Central memory CD4-positive, alpha-beta T cell (primary cell): ENCODE measurements at places on chromosomes 2 and 18.

DNA sequence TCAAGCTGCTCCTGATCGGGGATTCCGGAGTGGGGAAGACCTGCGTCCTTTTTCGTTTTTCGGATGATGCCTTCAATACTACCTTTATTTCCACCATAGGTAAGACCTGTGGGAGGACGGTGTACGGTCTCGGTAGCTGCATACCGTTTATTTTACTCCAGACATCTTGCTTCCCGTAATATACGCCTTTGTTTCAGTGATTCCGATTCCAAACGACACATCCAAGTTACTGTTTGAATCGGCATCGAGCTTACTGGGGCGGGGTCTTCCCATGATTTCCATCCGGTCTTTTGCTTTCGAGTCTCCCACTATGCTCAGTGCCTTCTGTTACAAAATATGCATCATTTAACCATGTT, 731 bp downstream of the RAB10 start:
- DNase-seq = peak; percentile 43

- DNase-seq = no peak
These were observed 28.0 kb downstream of the ACKR3 start for GRCh38 chr2:236597629-236598028.

- DNase-seq = no peak
These were observed 12.9 kb upstream of the ETAA1 start for GRCh38 chr2:67384123-67384822.

GRCh38 chr2:82993609-82994008, 1465.5 kb downstream of the SUCLG1 start:
- no peak for DNase-seq

DNA sequence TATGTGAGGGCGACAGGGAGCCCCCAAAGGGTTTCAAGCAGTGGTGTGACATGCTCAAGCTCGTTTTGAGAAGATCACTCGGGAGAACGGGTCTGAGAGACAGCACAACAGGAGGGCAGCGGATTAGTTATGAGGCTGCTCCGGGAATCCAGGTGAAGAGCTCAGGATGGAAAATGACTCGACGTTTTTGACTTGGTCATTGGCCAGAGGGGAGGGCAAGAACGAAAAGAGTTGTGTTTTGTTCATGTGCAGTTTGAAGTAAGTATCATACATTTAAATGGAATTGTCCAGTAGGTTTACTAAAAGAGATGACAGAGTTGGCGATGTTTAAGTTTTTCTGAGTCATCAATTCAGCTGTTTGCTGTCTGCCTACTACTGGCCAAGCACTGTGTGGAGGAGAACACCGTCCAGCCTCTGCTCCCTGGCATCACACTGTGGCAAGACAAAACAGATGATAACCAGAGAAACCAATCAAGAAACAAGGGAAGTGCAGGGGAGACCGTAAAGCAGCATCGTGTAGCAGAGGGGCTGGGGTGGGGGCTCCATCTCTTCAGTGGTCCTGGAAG, 25.3 kb upstream of the ANXA4 start:
- DNase-seq = no peak

- no peak for DNase-seq
These were observed 186.6 kb downstream of the NOL4 start for GRCh38 chr18:34038086-34038485.

DNA sequence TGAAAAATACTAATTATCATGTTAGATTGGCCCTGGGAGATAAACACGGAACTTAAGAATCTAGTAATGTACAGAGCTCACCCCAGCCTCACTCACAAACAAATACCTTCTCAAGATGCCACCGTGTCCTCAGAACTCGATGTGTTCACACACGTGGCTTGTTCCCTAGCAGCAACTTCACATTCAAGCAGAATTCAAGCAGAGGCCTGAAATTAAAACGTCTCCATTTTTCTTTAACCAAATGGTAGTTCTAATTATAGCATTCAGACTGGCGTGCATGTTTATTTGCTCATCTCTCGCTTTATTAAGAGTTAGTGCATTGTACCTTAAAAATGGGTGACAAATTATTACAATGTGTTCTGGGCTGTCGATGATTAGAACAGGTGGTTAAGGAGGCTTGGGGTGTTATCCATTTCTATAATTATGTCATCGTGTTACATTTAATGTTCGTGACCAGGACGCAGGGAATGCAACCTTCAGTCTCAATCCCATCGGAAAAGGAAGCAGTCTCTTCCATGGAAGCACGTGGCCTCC, 57.3 kb upstream of the SLC66A3 start:
- DNase-seq = no peak

DNA sequence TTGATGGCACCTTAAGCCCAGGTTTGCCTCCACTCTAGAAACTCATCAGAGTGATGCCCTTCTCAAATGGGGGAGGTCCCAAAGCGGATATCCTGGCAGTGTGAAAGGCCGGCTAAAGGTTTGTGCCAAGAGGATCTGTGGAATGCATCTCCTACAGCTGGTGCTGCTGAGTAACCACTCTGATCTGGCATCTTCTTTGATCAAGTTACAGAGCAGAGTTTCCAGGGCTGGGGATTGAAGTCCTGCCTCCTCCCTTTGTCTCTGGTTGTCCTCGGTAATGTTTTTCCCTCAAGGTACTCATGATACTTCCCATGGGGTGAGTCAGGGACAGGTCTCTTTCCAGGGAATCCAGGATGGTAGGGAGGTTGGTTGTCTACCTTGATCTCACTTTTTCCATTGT, 24.6 kb downstream of the PRKRA start:
- DNase-seq = no peak

- peak; percentile 53 for DNase-seq
These were observed 21.3 kb downstream of the NOL10 start for GRCh38 chr2:10668402-10669012.

- DNase-seq = no peak
These were observed 36.5 kb upstream of the B4GALT6 start for GRCh38 chr18:31720867-31721266.
